Hair follicular keratinocyte (primary cell): ENCODE measurements at places on chromosomes 7 and 10. TPM values are rescaled to one million over a fixed set of nuclear protein-coding genes. Genes with fewer than 3 reads are reported as not detected.

IMPDH1 gene
- total RNA-seq = 116 and 133 TPM in 2 replicates

MYL10 gene
- total RNA-seq = not detected in 2 replicates

FAM25C gene
- total RNA-seq = 14.0 TPM in 1 of 2 replicates, not detected in the other

H2BK1 gene
- not detected in 2 replicates for total RNA-seq

GCC1 gene
- 19.4 and 23.3 TPM in 2 replicates for total RNA-seq

OPALIN gene
- not detected in 2 replicates for total RNA-seq

ECHDC3 gene
- 58.0 and 64.4 TPM in 2 replicates for total RNA-seq

ANKRD1 gene
- total RNA-seq = not detected in 2 replicates

NHLRC2 gene
- 14.7 and 18.1 TPM in 2 replicates for total RNA-seq

GSTO2 gene
- total RNA-seq = 50.1 and 65.3 TPM in 2 replicates

PNLIPRP3 gene
- total RNA-seq = 51.1 and 103 TPM in 2 replicates

CELF2 gene
- 2.0 and 3.9 TPM in 2 replicates for total RNA-seq

RNF133 gene
- total RNA-seq = not detected in 2 replicates

TUBB8 gene
- not detected in 2 replicates for total RNA-seq

AGR3 gene
- total RNA-seq = not detected in 2 replicates

MYO1G gene
- 0.08 TPM in 1 of 2 replicates, not detected in the other for total RNA-seq

RBM33 gene
- 12.3 and 16.1 TPM in 2 replicates for total RNA-seq

TAC1 gene
- not detected in 2 replicates for total RNA-seq

MEST gene
- total RNA-seq = 5.6 and 20.4 TPM in 2 replicates

NODAL gene
- total RNA-seq = 0.23 and 0.38 TPM in 2 replicates

HTR5A gene
- not detected in 2 replicates for total RNA-seq

OR2A1 gene
- total RNA-seq = 0.11 TPM in 1 of 2 replicates, not detected in the other

ZNF425 gene
- 0.94 and 2.5 TPM in 2 replicates for total RNA-seq

DNAJC12 gene
- 0.23 and 0.57 TPM in 2 replicates for total RNA-seq

UNC5B gene
- total RNA-seq = 3.8 and 12.6 TPM in 2 replicates

ADGRA1 gene
- not detected in 2 replicates for total RNA-seq

HHEX gene
- 0.19 TPM in 1 of 2 replicates, not detected in the other for total RNA-seq

ARHGAP19 gene
- total RNA-seq = 5.8 and 11.6 TPM in 2 replicates

ATOH7 gene
- total RNA-seq = 0.15 TPM in 1 of 2 replicates, not detected in the other

FFAR4 gene
- not detected in 2 replicates for total RNA-seq

CALML3 gene
- total RNA-seq = 58.4 and 62.7 TPM in 2 replicates

AGAP5 gene
- total RNA-seq = 1.2 and 3.2 TPM in 2 replicates

IL6 gene
- total RNA-seq = 3.3 TPM in 1 of 2 replicates, not detected in the other

ALKBH4 gene
- total RNA-seq = 11.8 and 23.9 TPM in 2 replicates

CASP2 gene
- 9.4 and 17.2 TPM in 2 replicates for total RNA-seq

AKR1C3 gene
- total RNA-seq = 3.7 and 8.4 TPM in 2 replicates

C7orf57 gene
- 1.6 and 2.3 TPM in 2 replicates for total RNA-seq

INA gene
- under 0.01 and 0.08 TPM in 2 replicates for total RNA-seq

NPFFR1 gene
- not detected in 2 replicates for total RNA-seq

VPS37D gene
- 2.3 and 2.9 TPM in 2 replicates for total RNA-seq

ITGB1 gene
- total RNA-seq = 1,107 and 1,306 TPM in 2 replicates

OR6V1 gene
- total RNA-seq = not detected in 2 replicates

PLEKHS1 gene
- not detected in 2 replicates for total RNA-seq

FRMD4A gene
- total RNA-seq = 10.6 and 12.7 TPM in 2 replicates

KCNIP2 gene
- total RNA-seq = not detected in 2 replicates

ZNF804B gene
- not detected in 2 replicates for total RNA-seq

TMEM130 gene
- not detected in 2 replicates for total RNA-seq

PCLO gene
- 2.0 and 4.1 TPM in 2 replicates for total RNA-seq

DPY19L1 gene
- total RNA-seq = 14.8 and 15.5 TPM in 2 replicates

ANKRD22 gene
- total RNA-seq = 0.31 and 0.42 TPM in 2 replicates

SPACDR gene
- total RNA-seq = not detected in 2 replicates

CDHR1 gene
- total RNA-seq = 1.9 and 3.0 TPM in 2 replicates

KEL gene
- total RNA-seq = not detected in 2 replicates

PRSS37 gene
- total RNA-seq = not detected in 2 replicates

PKD2L1 gene
- not detected in 2 replicates for total RNA-seq

CTAGE6 gene
- not detected in 2 replicates for total RNA-seq
